ENCODE measurements at places on chromosomes 4 and X. TPM values are rescaled to one million over a fixed set of nuclear protein-coding genes. Genes with fewer than 3 reads are reported as not detected.
A peak's percentile ranks its signal among the peaks of the same experiment; 100 is the strongest.

APEX2 gene
- 6.5 TPM for total RNA-seq

RRH gene
- total RNA-seq = 0.49 TPM

ARSD gene
- total RNA-seq = 2.2 TPM

AKAP14 gene
- total RNA-seq = not detected

C4orf36 gene
- total RNA-seq = not detected

GAGE2A gene
- total RNA-seq = not detected

- H3K36me3 ChIP-seq = no peaks in the 10 kb centered on the region
- no peak overlapping the region for H3K4me3 ChIP-seq
- no peaks in the 10 kb centered on the region for H3K27me3 ChIP-seq
- H3K27ac ChIP-seq = no peak overlapping the region
- DNase-seq = no peak
Observed at GRCh38 chr4:88623097-88623496, 30.8 kb downstream of the HERC3 start.

GRCh38 chrX:2698604-2699003, 7.5 kb downstream of the CD99 start:
- peaks cover 58% of the 10 kb centered on the region for H3K4me1 ChIP-seq
- no peak for DNase-seq
- no peak overlapping the region for H3K27ac ChIP-seq
- no peak overlapping the region for H3K4me3 ChIP-seq
- H3K36me3 ChIP-seq = no peaks in the 10 kb centered on the region

- no peaks in the 10 kb centered on the region for H3K27me3 ChIP-seq
- no peak overlapping the region for H3K4me3 ChIP-seq
- no peaks in the 10 kb centered on the region for H3K36me3 ChIP-seq
- no peaks in the 10 kb centered on the region for H3K4me1 ChIP-seq
- no peak overlapping the region for H3K27ac ChIP-seq
Observed at GRCh38 chrX:11351375-11352295, 58.4 kb downstream of the AMELX start.

- H3K4me3 ChIP-seq = no peak overlapping the region
- no peaks in the 10 kb centered on the region for H3K36me3 ChIP-seq
- no peak for DNase-seq
Observed at GRCh38 chr4:138452826-138453225, 210.7 kb upstream of the SLC7A11 start.

DNA sequence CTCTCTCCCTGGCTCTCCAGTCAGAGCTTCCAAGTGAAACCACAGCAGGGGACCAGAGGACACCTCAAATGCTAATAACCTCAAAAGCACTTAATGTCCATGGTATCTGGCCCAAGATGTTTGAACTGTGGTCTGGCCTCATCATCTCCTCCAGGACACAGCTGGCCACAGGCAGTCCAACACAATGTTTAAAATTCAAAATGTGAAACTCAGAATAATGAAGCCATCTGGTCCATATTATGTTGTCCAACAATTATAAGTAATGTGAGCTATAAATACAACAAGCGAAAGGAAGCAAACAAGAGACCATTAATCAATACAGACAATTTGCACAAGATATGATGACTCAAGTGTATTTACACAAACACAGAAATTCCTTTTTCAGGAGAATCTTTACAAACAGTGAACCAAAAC, 90.7 kb upstream of the S100G start:
- no peaks in the 10 kb centered on the region for H3K36me3 ChIP-seq
- H3K4me3 ChIP-seq = no peak overlapping the region
- no peaks in the 10 kb centered on the region for H3K4me1 ChIP-seq

GRCh38 chrX:56505866-56506265, 57.6 kb upstream of the UBQLN2 start:
- no peak overlapping the region for H3K27ac ChIP-seq
- DNase-seq = no peak
- H3K4me3 ChIP-seq = no peak overlapping the region
- no peaks in the 10 kb centered on the region for H3K27me3 ChIP-seq
- no peaks in the 10 kb centered on the region for H3K36me3 ChIP-seq
- no peaks in the 10 kb centered on the region for H3K4me1 ChIP-seq

DNA sequence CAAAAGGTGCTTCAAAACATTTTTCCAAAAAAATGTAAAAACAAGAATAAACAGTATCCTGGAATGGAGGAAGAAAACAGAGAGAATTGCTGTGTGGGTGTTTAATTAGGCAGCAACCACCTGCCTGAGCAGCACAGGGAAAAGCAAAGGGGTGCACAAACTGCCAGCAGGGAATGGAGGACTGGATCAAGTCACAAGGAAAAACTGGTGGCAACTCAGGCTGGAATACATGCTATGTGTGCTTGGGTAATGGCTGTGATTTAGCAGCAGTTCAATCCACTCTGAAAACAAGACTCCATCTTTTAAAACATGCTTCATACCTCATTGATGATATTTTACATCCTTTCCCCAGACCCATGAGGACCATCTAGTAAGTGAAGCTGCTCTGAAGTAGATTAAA, 179.5 kb downstream of the HS6ST2 start:
- no peaks in the 10 kb centered on the region for H3K27me3 ChIP-seq
- no peak overlapping the region for H3K4me3 ChIP-seq
- H3K36me3 ChIP-seq = no peaks in the 10 kb centered on the region
- no peak for DNase-seq
- H3K27ac ChIP-seq = no peak overlapping the region

GRCh38 chr4:141022111-141022695, 111.1 kb downstream of the RNF150 start:
- H3K36me3 ChIP-seq = no peaks in the 10 kb centered on the region
- no peak overlapping the region for H3K4me3 ChIP-seq
- H3K4me1 ChIP-seq = no peaks in the 10 kb centered on the region
- no peak for DNase-seq

- no peak overlapping the region for H3K4me3 ChIP-seq
- H3K4me1 ChIP-seq = no peaks in the 10 kb centered on the region
- peak overlapping the region; percentile 90 for H3K27ac ChIP-seq
- H3K27me3 ChIP-seq = no peaks in the 10 kb centered on the region
Observed at GRCh38 chrX:48677516-48677915, 6.1 kb upstream of the WAS start.

GRCh38 chr4:138671106-138671505, 344.5 kb upstream of the NOCT start:
- H3K27ac ChIP-seq = no peak overlapping the region
- H3K4me3 ChIP-seq = no peak overlapping the region
- no peaks in the 10 kb centered on the region for H3K4me1 ChIP-seq
- H3K27me3 ChIP-seq = no peaks in the 10 kb centered on the region
- H3K36me3 ChIP-seq = no peaks in the 10 kb centered on the region

DNA sequence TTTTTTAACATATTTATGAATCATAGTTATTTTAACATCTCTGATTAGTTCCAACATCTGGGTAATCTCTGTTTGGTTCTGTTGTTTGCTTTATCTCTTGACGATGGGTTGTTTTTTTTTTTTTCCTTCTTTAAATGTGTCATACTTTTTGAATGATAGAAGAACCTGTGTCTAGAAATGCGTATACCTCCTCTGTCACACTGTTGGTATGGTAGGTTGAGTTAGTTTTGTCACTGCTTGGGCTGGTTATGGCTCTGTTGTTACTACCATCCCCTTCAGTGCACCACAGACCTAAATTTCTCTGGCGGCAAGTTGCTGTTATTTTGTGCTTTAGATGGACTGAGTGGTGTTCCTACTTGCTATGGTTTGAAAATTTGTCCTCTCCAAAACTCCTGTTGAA, 16.8 kb downstream of the STIM2 start:
- no peaks in the 10 kb centered on the region for H3K36me3 ChIP-seq
- DNase-seq = no peak
- no peaks in the 10 kb centered on the region for H3K27me3 ChIP-seq
- peaks cover 55% of the 10 kb centered on the region for H3K4me1 ChIP-seq

DNA sequence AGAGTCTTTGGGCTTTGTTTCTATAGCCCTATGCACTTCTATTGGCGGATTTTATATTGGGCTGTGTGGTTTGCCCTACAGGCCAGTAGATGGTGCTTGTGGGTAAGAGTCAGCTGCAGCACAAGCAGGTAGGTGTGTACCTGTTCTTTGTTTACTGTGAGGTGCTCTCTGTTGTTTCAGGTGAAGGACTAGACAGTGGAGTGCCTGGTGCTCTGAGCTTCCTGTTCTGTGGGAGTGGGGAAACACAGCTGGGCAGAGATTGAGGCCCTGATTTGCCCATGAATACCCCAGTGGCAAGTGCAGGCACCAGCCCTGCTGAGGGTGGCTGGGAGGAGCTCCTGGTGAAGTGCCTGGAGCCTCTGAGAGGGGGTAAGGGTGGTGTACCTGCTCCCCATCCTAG, 26.3 kb upstream of the UCP1 start:
- H3K4me1 ChIP-seq = no peaks in the 10 kb centered on the region
- DNase-seq = no peak
- no peak overlapping the region for H3K27ac ChIP-seq

- H3K27ac ChIP-seq = no peak overlapping the region
- H3K36me3 ChIP-seq = no peaks in the 10 kb centered on the region
- no peaks in the 10 kb centered on the region for H3K27me3 ChIP-seq
- no peak for DNase-seq
- H3K4me3 ChIP-seq = no peak overlapping the region
- H3K4me1 ChIP-seq = no peaks in the 10 kb centered on the region
Observed at GRCh38 chrX:73836956-73837477, 274.0 kb downstream of the CHIC1 start.

- no peak overlapping the region for H3K27ac ChIP-seq
- H3K4me1 ChIP-seq = no peaks in the 10 kb centered on the region
- no peak overlapping the region for H3K4me3 ChIP-seq
Observed at GRCh38 chr4:137032222-137032621, 500.1 kb downstream of the PCDH18 start.

- no peaks in the 10 kb centered on the region for H3K36me3 ChIP-seq
- no peak overlapping the region for H3K4me3 ChIP-seq
- DNase-seq = no peak
- H3K4me1 ChIP-seq = no peaks in the 10 kb centered on the region
- no peaks in the 10 kb centered on the region for H3K27me3 ChIP-seq
- no peak overlapping the region for H3K27ac ChIP-seq
Observed at GRCh38 chr4:40916218-40916555, 166.4 kb downstream of the NSUN7 start.

- H3K36me3 ChIP-seq = no peaks in the 10 kb centered on the region
- no peaks in the 10 kb centered on the region for H3K4me1 ChIP-seq
- no peak for DNase-seq
- no peak overlapping the region for H3K4me3 ChIP-seq
Observed at GRCh38 chr4:168743601-168744000, 246.7 kb downstream of the PALLD start.

DNA sequence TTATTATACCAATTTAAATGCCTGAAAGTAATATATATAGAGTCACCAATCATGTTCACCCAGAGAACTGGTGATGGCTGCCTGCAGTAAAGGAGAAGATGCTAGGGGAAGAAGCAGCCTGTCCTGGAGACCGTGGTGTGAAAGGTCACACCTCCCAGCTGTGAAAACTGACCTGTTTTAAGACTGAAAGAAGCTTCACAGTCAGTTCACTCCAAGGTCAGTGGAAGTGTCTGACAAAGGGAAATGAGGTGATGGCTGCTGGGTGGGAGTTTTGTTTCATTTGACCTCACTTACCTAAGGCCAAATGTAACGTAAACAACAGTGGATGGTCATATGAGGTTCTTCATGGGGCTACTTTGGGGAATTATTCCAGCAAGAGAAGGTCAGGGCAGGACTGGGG, 352.1 kb upstream of the GATB start:
- H3K4me3 ChIP-seq = no peak overlapping the region
- H3K4me1 ChIP-seq = peaks cover 29% of the 10 kb centered on the region
- H3K27ac ChIP-seq = no peak overlapping the region
- H3K36me3 ChIP-seq = no peaks in the 10 kb centered on the region
- DNase-seq = no peak

- no peaks in the 10 kb centered on the region for H3K36me3 ChIP-seq
- no peak for DNase-seq
- no peaks in the 10 kb centered on the region for H3K4me1 ChIP-seq
Observed at GRCh38 chr4:126405369-126405982, 1090.7 kb downstream of the FAT4 start.

DNA sequence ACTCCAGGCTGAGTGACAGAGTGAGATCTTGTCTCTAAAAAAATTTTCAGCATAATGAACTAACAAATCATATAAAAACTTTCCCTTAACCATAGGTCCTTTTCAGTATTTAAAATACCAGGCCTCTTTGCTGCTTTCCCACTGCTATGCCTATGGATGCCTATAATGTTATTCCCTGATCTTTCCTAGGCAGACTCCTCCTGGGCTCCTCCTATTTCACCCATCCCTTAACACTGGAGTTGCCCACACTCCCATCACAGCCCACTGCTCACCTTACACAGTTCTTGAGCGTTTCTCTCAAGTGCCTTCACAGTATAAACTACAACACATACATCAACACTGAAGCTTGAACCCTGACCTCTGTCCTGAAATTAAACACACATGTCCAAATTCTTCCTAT, 31.6 kb downstream of the PAPSS1 start:
- H3K27ac ChIP-seq = no peak overlapping the region
- H3K36me3 ChIP-seq = peaks cover 6% of the 10 kb centered on the region
- DNase-seq = no peak
- no peaks in the 10 kb centered on the region for H3K27me3 ChIP-seq
- no peak overlapping the region for H3K4me3 ChIP-seq
- no peaks in the 10 kb centered on the region for H3K4me1 ChIP-seq

DNA sequence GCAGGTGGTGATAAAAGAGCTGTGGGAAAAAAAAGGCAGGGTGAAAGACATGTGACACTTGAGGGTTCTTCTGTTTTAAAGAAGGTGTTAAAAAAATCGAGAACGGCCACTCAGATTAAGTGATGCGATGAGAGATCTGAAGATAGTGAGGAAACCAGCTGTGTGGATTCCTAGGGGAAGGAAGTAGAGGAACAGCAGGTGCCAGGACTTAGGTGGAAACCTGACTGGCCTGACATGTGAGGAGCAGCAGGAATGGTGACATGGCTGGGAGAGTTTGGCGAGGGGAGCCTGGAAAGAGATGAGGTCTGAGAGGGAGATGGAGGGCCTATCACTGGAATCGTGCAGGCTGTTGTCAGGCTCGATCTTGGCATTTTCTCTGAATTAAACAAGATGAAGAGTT, 55.5 kb downstream of the BMPR1B start:
- no peaks in the 10 kb centered on the region for H3K4me1 ChIP-seq
- no peaks in the 10 kb centered on the region for H3K27me3 ChIP-seq
- DNase-seq = no peak
- H3K36me3 ChIP-seq = no peaks in the 10 kb centered on the region
- H3K27ac ChIP-seq = no peak overlapping the region
- no peak overlapping the region for H3K4me3 ChIP-seq

DNA sequence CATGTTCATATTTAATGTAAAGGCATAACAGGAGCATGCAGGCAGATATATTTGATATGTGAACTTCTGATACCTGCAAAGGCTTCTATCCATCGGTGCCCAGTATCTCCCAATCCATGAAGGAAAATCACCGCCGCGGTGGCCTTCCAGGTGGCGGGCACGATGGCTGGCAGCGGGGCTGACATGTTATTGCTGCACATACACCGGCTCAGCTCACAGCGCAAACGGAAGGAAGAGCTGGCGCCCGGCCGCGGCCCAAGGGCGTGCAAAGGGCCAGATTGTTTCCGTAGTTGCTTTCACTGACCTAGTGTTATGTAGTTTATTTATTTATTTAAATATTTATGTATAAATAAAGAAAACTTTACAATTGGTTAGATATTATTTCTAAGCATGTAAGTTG, 322.7 kb upstream of the PITX2 start:
- no peaks in the 10 kb centered on the region for H3K36me3 ChIP-seq
- DNase-seq = no peak
- H3K27me3 ChIP-seq = no peaks in the 10 kb centered on the region
- no peak overlapping the region for H3K27ac ChIP-seq
- no peaks in the 10 kb centered on the region for H3K4me1 ChIP-seq
